NCI-H2227 treated with DMSO at 0.1 percent for 48 hours (cell line): ENCODE measurements at places on chromosomes 2 and 18.
A peak's percentile ranks its signal among the peaks of the same experiment; 100 is the strongest.

DNA sequence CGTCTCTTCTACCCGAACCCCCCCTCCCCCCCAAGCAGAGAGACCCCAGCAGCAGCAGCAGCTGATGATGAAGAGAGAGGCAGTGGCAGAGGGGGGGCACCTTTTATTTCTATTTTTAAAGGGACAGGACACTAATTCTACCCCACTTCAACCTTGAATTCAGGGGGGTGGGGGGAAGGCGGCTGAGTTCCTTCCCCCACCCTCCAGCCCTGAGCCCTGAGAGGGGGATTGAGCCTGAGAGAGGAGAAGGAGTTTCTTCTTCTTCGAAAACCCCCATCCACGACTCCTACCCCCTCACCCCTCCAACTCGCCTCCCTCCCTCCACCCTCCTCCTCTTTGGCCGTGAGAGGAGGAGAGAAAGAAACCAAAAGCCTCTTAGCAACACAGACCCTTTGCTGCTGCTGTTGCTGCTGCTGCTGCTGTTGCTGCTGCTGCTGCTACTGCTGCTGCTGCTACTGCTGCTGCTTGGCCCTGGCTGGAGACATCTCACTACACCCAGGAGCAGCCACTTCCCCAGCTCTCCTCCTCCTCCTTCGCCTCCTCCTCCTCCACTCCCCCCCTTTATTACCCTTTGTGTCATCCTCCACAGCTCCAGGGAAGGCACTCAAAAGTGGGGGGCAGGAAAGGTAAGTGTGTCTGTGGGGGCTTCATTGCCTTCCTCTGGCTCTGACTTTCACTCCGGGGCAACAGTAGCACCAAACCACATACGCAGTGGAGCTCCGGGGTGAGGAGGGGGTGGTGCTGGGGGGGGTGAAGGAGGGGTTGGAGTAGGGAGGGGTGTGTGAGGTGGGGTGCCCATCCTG is at the start of gene MBD5:
Gene MBD5 (plus strand): TSS at position 33 of the 803 bp plus-strand sequence.
- peak; percentile 53 for DNase-seq

- no peak for DNase-seq
Measured at GRCh38 chr2:45937990-45938389, 286.5 kb downstream of the PRKCE start.

DNA sequence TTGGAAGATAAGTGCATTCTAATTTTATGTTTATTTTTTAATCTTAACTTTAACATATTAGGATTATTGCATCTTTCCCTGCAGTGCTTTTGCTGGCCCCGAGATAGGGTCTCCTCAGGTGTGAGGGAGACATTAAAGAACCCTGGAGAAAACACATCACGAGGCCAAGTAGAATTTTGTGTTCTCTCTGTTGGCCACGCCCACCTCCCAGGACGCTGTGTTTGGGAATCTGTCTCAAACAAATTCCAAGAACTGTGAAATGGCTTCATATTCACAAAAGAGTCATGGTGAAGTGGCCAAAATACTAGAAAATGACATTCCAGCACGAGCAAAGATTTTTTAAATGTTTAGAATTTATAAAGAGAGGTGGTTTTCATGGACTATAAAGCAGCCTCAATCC is 27.3 kb downstream of the RNF144A start:
- DNase-seq = no peak

- DNase-seq = no peak
Measured at GRCh38 chr2:169065422-169065821, 3.9 kb upstream of the DHRS9 start.

- no peak for DNase-seq
Measured at GRCh38 chr18:3661989-3662388, 212.0 kb downstream of the TGIF1 start.

GRCh38 chr2:234241656-234242458 is 191.4 kb downstream of the SPP2 start:
- no peak for DNase-seq
